GM10248 (cell line): ENCODE measurements at places on chromosomes 4 and X.

GRCh38 chr4:150316332-150317205 lies 238.3 kb downstream of the DCLK2 start:
- no peak for DNase-seq

- no peak for DNase-seq
Observed at GRCh38 chrX:102712216-102712966, at the start of gene GPRASP2. Gene GPRASP2, plus strand, starts transcription at chrX:102712448. Its CDS starts 2,422 bp downstream, at chrX:102714870.

DNA sequence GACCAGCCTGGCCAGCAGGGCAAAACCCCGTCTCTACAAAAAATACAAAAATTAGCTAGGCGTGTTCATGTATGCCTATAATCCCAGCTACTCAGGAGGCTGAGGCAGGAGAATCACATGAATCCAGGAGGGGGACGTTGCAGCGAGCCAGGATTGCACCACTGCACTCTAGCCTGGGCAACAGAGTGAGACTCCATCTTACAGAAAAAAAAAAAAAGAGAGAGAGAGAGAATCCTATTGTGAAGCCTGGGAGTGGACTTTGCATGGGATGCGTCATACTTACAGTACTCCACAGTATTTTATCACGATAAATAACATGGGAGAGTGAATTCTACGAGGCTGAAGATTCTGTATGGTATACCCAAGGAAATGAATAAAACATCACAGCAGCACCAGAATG lies 139.6 kb downstream of the AASDH start:
- DNase-seq: no peak

DNA sequence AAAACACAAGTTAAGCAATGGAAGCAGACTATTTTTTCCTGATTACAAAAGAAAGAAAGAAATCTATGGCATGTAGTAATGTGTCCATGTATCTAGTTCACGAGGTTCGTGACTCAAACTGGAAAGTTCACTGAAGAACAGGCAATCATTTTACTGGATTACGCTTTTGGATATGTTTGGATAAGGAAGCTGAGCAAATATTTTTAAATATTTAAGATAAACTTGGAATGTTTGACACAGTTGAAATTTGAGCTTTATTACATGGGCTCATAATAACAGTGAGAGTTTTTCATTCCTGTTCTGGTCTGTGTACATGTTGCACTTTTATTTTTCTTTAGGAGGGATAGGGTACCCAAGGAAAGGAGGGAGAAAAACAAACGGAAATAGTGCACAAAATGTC lies 244.2 kb upstream of the GK2 start:
- DNase-seq: no peak

DNA sequence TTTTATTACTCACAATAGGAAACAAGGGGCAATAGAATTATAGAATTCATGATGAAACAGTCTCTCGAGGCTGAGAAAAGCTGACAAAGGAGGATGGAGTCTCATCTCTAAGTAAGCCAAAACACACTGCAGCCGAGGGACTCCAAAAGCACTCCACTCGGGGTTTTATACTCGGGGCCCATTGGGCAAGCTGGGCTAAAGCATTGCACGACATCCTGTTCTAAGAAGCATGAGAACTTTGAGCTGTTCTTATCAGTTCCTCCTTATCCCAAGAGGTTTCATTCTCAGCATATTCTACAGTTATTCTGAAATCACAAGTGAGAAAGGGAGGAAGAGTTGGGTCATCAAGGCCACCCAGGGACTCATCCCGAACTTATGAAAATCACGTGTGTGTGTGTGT lies 1475.5 kb downstream of the PCDH18 start:
- no peak for DNase-seq

GRCh38 chr4:1048773-1049590 lies 37.6 kb downstream of the FGFRL1 start:
- DNase-seq: no peak

GRCh38 chr4:134754301-134755019 lies 552.9 kb upstream of the PABPC4L start:
- DNase-seq: no peak

- DNase-seq: no peak
Observed at GRCh38 chr4:81963763-81964020, 410.1 kb downstream of the HNRNPD start.

- no peak for DNase-seq
Observed at GRCh38 chrX:16517039-16517605, 132.8 kb upstream of the S100G start.

- no peak for DNase-seq
Observed at GRCh38 chr4:109875106-109875505, 27.2 kb downstream of the LRIT3 start.

- DNase-seq: no peak
Observed at GRCh38 chrX:134324359-134324758, 87.4 kb downstream of the CCDC160 start.

DNA sequence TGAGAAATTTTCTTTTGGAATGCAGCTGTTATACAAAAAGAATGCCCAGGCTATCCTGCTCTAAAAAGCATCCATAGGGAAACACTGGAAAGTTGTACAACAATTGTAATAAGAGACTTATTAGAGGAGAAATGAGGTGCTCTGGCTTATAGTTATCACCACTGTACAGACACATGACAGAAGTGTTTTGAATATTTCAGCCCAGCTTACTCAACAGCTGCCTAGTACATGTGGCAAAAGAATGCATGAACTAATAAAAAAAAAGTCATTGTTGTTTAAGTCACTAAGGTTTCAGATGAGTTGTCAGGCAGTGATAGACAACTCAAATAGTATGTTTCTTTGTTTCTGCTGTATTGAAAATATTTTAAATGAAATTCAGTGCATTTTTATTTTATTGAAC lies 307.7 kb downstream of the GPM6A start:
- no peak for DNase-seq

DNA sequence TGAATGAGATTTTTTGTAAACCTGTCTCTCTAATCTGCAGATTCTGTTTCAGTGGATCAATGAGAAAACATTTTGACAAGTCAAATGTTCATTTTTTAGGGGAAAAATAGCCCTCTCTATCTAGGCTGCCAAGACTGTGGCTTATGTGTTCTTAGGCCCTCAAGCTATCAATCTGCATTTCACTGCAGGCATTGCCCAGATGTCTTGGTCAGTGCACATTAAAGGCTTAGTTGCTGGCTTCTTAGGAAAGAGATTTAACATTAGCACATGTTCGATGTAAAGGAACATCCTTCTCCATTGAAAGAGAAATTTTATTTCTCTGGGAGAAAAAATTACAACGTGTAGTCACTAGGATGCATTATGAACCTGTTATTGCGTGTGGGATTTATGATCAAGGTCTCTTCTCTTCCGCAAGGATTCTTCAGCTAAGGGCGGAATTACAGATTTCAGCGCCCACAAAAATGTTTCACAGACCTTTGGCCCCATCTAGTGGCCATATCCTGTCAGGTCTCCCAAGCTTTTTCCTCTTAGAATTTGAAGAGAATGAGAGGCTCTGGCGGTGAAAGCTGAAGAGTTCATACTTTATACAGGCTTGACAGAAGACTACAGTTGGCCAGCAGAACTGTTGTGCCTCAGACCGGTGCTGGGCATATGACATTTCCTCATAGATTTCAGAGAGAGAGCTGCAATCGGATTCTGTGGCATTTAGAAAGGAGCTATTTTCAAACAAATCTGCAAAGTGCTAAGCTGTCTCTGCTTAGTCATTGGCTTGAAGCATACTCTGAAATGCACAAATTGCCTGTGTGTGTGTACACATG lies 144.6 kb upstream of the NOCT start:
- DNase-seq: peak; percentile 67

- DNase-seq: no peak
Observed at GRCh38 chr4:35052546-35052945, 1191.8 kb downstream of the ARAP2 start.

GRCh38 chr4:123930996-123931395 lies 534.4 kb downstream of the SPRY1 start:
- DNase-seq: no peak

GRCh38 chr4:36609661-36610060 lies 328.2 kb downstream of the DTHD1 start:
- DNase-seq: no peak

- no peak for DNase-seq
Observed at GRCh38 chr4:85496933-85497332, 22.0 kb downstream of the ARHGAP24 start.

GRCh38 chr4:101076032-101076431 lies 271.3 kb downstream of the PPP3CA start:
- no peak for DNase-seq

DNA sequence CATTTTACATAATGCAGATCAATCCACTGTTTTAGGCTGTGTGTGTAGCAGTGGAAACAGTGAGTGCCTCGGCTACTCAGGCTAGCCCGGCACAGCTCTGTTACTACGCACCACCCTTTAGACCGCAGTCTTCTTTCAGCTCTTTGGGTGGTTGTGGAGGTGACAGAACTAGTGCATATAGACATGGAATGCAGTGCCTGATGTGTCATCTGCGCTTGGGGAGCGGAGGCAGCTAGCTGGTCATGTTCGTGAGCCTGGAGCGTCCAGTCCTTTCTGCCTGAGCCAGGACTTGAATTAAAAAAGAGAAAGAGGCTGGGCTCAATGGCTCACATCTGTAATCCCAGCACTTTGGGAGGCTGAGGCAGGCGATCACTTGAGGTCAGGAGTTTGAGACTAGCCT lies 4.8 kb downstream of the TBC1D14 start:
- DNase-seq: no peak

DNA sequence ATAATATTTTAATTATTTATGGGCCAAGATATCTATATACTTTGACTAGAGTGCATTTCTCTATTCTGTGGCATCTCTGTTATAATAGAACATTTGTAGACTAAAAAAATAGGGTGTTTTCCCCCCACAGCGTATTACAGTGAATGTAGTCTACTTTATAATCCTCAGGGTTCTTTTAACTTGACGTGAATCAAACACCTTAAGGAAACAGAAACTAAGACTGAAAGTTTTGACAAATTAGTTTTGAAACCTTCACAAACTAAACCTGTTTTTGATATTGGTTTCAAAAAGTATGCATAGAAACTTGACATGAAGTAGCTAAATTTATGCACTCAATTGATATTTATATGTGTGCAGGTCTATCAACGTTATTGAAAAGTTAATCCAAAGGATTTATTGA lies 1963.1 kb upstream of the TENM3 start:
- peak; percentile 13 for DNase-seq

DNA sequence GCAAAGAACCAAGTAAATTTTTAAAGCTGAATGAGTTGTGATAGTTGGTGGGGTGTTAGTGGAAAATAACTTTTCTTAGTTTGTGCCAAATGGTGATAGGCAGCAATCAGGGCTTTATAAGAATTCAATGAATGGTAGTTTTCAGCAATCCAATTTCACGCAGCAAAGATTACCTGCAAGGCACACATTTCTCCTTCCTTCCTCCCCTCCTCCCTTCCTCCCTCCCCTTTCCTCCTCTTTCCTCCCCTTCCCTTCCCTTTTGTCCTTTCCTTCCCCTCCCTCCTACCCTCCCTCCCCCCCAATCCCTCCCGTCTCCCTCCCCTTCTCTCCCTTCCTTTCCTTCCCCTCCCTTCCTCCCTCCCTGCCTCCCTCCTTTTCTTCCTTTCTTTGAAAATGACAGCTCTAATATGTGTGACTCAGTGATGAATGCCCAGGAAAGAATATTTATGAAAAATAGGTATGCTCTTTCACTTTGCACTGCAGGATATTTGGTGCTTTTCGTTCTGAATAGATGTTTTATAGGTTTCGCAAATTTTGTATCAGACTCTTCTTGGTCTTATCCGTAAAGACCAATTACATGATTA lies 168.1 kb downstream of the BMPR1B start:
- DNase-seq: no peak

DNA sequence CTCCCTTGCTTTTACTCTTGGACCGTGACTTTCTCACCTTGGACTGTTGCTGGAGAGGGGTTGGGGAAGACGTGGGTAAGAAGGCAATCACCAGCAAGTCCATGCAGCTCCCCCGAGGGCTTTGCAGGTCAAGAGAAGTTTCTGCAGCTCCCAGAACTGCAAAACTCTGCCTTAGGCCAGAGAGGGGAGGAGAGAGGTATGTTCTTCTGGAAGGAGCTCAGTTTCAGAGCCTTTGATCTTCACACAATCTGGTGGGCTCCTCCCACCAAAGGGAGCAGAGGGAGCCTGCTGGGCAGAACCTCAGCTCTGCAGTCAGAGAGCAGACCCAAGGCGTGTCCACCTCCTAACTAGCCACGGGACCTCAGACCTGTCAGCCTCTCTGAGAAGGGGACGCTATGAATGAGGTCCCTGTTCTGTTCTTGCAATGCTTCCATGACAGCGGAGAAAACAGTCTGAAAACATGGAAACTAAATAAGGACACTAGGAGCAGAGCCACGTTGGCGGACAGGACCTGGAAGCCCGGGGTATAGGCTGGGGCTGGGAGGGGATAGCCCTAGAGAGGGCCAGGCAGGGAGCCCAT lies 92.8 kb downstream of the EVC2 start:
- no peak for DNase-seq

DNA sequence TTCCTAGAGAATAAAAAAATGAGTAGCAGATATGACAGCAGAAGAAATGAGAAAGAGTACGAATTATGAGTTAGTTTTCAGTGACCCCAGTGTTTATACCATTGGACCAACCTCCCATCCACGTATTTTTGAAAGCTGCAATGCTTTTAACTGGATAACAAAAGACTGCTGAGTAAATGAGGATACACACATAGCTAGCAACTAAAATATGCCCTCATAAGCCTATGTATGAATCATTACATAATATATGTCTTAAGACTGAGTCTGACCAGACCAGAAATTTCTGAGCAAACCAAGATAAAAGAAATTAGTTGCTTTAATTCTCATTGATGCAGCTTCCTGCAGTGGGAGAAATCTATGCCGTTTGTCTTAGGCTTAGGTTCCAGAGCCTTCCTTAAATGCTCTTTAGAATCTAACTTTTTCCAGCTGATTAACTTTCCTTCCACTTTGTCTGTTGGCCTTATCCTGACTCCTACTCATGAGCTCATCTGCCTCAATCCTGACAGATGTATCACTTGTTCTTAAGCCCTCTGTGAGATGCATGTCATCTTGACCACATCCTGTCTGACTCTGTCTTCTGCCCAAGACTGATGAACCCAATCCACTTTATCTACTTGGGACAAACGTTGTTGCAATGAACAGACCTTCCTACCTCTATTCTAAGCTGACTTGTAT lies 301.4 kb upstream of the AADAT start:
- DNase-seq: no peak

GRCh38 chr4:84237008-84237407 lies 262.1 kb downstream of the NKX6-1 start:
- DNase-seq: no peak

GRCh38 chr4:27360790-27361267 lies 500.2 kb downstream of the STIM2 start:
- DNase-seq: no peak

- no peak for DNase-seq
Observed at GRCh38 chr4:42492962-42493361, 95.7 kb downstream of the SHISA3 start.

GRCh38 chr4:124486423-124486822 lies 226.1 kb downstream of the ANKRD50 start:
- DNase-seq: no peak

GRCh38 chrX:142249721-142250120 lies 44.6 kb upstream of the MAGEC2 start:
- no peak for DNase-seq
